ENCODE measurements at places on chromosomes 5 and 9. TPM values are rescaled to one million over a fixed set of nuclear protein-coding genes. Genes with fewer than 3 reads are reported as not detected.

The PAX5 gene
- total RNA-seq, result 0.12 TPM

GRCh38 chr5:67233075-67233474, 36.5 kb upstream of the CD180 start:
- DNase-seq, result no peak

DNA sequence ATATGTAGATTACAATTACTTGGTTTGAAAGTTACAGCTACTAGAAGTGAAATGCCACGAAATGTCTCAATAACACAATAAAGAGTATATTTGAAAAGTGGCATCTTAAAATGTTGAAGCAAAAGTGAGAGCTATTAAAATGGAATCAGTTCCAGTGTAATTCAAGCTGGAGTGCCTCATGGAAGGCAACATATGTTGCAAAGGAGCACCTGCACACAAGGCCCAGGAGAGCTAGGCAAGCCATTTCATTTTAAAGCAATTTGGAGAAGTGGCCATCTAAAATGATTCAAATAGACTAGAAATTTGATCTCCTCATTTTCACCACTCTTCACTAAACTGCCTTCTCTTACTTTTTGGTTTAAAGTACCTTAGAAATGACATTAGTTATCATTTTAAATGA, 167.8 kb downstream of the GABRB2 start:
- no peak for DNase-seq

DNA sequence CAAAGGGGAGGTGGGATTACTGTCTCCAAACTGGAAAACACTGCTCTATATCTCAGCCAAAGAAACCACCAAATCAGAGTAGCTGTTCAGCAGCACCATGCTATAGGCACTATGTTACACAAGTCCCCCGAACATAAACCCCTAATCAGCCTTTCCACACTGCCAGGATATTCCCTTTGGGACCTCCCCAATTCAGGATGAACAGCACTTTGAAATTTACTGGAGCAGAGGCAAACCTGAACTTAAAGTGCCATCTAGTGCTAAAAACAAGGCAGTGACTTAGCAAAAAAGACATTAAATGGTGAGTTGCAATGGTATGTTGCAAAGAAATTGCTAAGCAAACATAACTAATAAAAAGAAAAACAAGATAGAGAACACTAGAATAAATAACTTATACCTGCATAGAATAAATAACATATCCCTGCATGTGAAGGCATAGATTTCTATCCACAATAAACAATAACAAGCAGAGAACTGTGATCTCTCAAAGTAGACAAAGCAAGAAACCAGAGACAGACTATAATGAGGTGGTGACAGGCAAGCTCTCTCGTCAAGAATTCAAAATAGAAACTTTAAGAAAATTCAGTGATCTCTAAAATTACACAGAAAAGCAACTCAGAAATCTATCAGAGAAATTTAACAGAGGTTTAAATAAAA, 584.4 kb upstream of the ACO1 start:
- no peak for DNase-seq

- DNase-seq, result no peak
Measured at GRCh38 chr5:131630208-131630962, 4.6 kb downstream of the RAPGEF6 start.

DNA sequence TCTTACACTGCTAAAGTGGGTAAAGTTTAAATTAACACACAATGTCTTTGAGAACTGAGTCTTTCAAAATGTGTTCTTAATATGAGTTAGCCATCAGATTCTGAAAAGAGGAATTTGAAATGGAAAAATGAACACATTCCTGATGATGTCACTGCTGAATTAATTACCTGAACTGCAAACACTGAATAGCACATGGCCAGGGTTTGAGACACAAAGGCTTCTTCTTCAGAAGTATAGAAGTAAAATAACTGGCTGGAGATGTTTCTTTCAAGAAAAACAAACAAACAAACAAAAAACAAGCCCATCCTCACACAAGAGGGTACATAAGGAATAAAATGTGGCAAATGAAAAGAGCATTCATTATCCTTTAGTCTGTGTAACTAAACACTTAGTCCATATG, 7.1 kb downstream of the GLIS3 start:
- DNase-seq, result no peak

GRCh38 chr9:35051069-35051967, 21.1 kb downstream of the VCP start:
- no peak for DNase-seq

DNA sequence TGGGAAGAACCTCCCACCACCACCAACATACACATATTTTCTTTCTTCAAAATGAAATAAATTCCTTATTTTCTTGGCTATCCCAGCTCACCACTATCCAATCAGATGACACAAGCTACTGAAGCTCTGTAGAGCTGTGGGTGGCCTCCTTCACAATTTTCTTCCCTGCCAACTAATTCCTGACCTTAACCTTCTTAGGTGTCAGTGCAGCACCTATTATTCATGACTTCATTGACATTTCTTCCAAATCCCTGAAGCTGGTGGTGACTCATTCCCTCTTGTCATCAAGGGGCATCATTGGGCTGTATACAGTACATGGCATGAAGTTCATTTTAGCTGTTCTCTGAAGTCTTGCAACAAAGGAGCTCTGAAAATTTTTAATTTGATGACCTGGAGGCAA, 42.0 kb upstream of the ADRA1B start:
- DNase-seq, result no peak

The SLC6A3 gene
- total RNA-seq, result 0.23 TPM

DNA sequence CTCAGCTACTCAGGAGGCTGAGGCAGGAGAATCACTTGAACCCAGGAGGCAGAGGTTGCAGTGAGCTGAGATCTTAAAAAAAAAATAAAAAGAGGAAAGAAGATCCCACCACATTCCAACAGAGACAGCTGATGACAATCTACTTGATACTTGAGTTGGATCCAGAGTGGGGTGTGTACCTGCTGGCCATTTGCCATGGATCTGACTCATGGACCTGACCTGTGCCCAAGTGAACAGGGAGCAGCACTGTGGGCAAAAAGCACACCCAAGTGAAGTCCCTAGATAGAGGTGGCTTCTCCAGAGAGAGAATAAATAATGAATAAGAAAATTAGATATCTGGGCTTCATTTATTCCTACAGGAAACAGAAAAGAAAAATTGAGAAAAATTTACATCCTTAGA, 81.2 kb upstream of the MIER3 start:
- DNase-seq, result peak; percentile 67

The SPINK7 gene
- not detected for total RNA-seq

- DNase-seq, result no peak
Measured at GRCh38 chr5:31404325-31404724, 127.6 kb downstream of the DROSHA start.

- DNase-seq, result no peak
Measured at GRCh38 chr9:134950386-134951210, 32.9 kb upstream of the FCN1 start.

DNA sequence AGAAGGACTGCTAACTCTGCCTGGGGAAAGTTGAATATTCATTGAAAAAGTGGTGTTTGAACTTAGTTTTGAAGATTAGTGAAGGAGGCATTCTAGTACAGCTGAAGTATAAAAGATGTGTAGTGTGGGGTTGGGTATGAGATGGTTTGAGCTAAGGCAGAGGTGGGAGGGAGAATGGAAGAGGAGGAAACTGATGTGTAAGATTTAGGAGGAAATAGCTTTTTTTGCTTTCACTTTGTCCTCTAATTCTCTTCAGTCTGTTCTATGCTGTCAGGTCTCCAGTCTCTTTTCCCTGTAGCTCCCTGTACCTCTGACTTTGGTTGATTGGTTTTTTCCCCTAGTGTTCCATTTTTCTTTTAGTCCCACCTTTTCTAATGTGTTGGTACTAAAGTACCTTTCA, 9.0 kb downstream of the CREBRF start:
- DNase-seq, result no peak

DNA sequence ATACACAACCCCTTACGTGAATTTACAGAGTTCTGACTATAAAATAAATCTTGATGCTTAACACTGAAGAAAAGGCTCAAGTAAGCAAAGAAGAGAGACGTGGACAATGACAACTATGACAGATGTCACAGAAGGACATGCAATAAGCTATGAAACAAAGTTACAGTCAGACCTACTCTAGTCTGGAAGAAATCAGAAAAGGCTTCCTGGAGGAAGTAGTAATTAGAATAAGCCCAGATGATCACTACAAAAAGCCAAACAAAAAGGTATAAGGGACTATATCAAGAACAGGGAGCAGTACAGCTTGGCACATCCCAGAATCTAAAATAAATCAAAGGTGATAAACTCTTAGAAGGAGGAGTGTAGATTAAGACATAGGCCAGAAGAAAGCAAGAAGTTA, 6.3 kb downstream of the FNIP1 start:
- DNase-seq, result no peak

The ACOT12 gene
- 0.75 TPM for total RNA-seq

- DNase-seq, result no peak
Measured at GRCh38 chr9:101727612-101728524, 10.6 kb downstream of the GRIN3A start.

The PDE6A gene
- not detected for total RNA-seq

- no peak for DNase-seq
Measured at GRCh38 chr5:133303298-133303697, 251.5 kb downstream of the HSPA4 start.

- no peak for DNase-seq
Measured at GRCh38 chr9:110320651-110321445, 16.8 kb downstream of the TXNDC8 start.

DNA sequence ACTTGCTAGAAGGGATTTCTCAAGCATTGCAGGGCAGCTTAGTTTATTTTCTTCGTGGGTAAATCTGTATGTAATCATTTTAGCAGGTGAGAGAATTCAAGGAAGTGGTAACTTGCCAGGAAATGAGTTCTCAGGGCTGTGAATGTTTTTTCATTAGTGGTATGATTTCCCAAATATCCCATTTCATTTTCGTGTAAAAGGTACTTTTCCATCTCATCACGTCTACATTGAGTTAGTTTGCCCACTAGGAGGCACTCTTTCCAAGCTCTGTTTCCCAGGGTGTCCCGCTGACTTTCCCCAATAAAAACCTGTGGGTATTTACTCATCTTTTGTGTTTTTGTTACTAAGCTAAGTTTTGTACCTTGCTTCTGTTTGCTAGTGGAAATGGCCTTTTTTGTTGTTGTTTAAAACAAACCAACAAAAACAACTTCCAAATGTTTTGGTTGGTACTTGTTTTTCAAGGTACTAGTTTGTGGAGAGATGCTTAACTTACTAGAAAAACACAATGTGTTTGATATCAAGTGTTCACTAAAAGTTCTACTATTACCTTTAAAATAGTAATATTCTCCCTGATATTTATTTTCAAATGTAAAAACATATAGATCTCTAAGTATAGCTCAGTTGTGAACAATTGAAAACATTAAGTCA, 373.6 kb downstream of the ADGRV1 start:
- peak; percentile 48 for DNase-seq

- no peak for DNase-seq
Measured at GRCh38 chr9:4859035-4859434, 66.3 kb downstream of the RCL1 start.

GRCh38 chr5:20572614-20573013, 584.6 kb upstream of the CDH18 start:
- no peak for DNase-seq

The DAB2 gene
- 55.2 TPM for total RNA-seq

The NR5A1 gene
- 0.37 TPM for total RNA-seq

DNA sequence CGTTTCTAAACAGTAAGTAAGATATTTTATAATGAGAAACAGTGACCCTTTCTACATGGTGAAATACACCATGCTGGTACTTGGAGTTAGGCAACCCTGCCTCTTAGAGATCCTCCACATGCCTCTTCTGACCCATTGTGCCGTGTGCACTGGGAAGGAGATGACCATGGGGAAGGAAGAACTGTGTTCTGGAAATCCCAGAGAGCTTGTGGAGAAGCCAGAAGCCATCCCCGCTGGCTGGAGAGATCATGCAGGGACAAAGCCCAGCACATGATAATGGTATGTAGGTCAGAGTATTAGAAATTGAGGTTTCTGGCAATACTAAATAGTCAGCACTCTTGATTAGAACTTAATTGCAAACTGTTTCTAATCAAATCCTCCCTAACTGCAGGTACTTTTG, 307.3 kb downstream of the FBXL7 start:
- DNase-seq, result no peak

DNA sequence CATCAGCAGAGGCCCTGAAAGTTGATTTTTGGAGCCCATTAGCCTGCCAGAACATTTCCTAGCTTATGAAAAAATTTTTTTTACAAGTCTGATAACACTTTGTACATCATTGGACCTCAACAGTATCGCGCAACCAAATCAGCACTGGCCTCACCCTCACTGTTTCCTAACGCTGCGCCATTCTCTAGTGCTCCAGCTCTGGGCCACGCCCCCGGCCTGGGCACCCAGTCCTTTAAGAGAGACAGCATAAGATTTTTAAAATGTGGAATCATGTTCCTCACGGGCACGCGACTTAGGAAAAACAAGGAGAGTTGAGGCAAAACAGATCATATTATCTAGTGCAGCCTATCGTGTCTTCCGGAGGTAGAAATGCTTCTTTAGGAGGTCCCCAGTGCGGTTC, 114.5 kb downstream of the BOD1 start:
- DNase-seq, result no peak

The CCL21 gene
- total RNA-seq, result 30.2 TPM

- DNase-seq, result no peak
Measured at GRCh38 chr9:90307167-90307833, 335.3 kb downstream of the DIRAS2 start.

The EPB41L4B gene
- total RNA-seq, result 31.1 TPM

DNA sequence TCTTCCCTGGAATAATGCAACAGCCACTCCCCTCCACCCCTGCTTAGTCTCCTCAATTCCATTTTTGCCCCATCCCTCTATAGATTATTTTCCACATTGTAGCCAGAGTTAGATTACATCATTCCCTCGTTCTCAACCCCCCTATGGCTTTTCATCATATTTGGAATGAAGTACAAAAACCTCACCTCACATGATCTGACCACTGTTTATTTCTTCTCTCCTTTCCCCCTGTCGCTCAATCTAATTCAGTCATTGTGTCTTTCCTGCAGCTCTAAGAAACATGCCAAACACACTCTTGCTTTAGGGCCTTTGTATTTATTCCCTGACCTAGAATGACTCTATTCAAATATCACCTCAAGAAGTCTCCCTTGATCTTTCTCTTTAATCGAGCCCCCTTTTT, 22.6 kb upstream of the HK3 start:
- DNase-seq, result no peak

GRCh38 chr5:39547553-39548154, 122.9 kb upstream of the DAB2 start:
- DNase-seq, result peak; percentile 64

DNA sequence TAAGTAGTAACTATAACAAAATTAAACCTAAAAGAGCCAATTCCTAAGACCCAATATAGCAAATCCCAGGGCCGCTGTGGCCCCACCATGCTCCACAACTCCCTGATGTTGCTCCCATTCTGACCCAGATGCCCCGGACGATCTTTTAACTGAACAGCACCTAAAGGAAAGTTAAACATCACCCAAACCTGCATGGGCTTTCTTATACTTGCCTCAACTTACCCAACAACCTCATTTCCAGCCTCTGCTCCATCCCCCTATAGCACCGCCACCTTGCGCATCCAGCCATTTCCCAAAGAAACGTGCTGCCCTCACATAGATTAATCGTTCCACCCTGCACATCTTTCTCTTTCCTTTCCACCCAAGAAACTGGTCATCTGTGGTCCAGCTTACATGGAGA, 54.6 kb downstream of the ZNF354C start:
- DNase-seq, result no peak
